ENCODE measurements at places on chromosomes 5 and 9. TPM values are rescaled to one million over a fixed set of nuclear protein-coding genes. Genes with fewer than 3 reads are reported as not detected.

Gene THBS4
- total RNA-seq = 0.29 TPM

Gene TSSK1B
- not detected for total RNA-seq

Gene LCN9
- not detected for total RNA-seq

Gene CBY3
- 0.58 TPM for total RNA-seq

Gene PRUNE2
- not detected for total RNA-seq

Gene FBXL7
- total RNA-seq = not detected

Gene ANKDD1B
- 0.61 TPM for total RNA-seq

Gene ZNF366
- total RNA-seq = 0.58 TPM

Gene ARL14EPL
- not detected for total RNA-seq

Gene FPGS
- total RNA-seq = 101 TPM

Gene IL9
- total RNA-seq = not detected

Gene GLRA1
- total RNA-seq = not detected

Gene SMIM3
- 8.0 TPM for total RNA-seq

Gene LIFR
- 0.42 TPM for total RNA-seq
